AG10803 (cell line): ENCODE measurements at places on chromosomes 1 and 21.

DNA sequence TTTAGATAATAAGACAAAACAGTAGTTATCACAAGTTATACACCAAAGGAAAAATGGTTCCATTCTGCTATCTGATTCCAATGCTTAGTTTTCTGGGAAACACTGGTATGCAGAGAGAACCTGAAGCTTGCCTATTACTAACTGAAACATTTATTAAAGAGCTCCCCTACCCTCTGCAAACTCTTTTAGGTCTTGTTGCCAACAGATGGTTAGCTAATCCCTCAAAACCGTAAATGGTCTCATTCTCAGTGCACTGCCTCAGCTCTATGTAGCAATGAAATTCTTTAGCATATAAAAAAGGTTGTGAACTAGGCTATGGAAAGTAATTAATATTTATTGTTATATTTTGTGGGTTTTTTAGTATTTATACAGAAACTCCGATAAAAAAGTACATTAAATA is 20.4 kb downstream of the C21orf91 start:
- peak; percentile 24 for DNase-seq

DNA sequence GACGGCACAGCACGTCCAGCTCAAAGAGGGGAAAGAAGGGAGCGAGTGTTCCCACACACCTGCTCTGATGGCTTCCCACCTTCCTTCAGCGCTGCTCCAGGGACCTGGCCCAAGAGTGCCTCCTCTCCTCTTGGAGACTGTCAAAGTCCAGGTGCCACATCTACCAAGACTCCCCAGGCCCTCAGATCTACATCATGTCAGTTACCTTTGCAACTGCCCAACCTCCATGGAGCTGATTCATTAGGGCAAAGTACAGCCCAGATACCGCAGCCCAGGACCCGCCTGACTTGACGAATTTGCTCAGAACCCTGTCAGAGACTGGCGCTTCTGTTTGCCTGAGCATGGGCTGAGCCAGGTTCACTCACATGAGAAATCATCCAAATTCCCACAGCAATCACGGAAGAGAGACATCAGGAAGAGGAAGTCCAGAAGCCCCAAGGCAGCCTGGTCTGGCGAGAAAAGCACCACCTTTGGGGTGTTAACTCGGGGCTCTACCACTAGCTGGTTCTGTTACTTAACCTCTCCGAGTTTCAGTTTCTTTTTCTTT is at the start of gene SEC16B:
TSS of gene SEC16B (minus strand) at position 234 of the 547 bp plus-strand sequence. CDS start 2,077 bp downstream, outside the sequence.
- no peak for DNase-seq

GRCh38 chr1:216632980-216633379 is 90.2 kb downstream of the ESRRG start:
- DNase-seq: no peak

- DNase-seq: no peak
Measured at GRCh38 chr1:209057901-209058300, 525.6 kb upstream of the CAMK1G start.

DNA sequence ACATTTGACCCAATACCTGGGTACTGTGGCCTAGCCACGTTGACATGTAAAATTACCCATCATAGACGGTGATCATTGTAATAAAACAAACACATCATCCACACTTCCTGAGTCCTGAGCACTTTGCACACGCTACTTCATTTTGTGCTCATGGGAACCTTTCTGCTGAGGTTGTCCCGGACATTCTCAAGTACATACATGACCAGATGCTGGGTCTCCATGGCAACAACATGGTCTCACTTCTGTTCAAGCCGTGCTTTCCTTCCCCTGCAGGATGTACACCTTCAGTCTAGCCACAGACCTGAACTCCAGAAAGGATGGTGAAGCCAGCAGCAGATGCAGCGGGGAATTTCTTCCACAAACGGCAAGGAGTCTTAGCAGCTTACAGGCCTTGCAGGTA is 22.7 kb downstream of the UBASH3A start:
- no peak for DNase-seq

DNA sequence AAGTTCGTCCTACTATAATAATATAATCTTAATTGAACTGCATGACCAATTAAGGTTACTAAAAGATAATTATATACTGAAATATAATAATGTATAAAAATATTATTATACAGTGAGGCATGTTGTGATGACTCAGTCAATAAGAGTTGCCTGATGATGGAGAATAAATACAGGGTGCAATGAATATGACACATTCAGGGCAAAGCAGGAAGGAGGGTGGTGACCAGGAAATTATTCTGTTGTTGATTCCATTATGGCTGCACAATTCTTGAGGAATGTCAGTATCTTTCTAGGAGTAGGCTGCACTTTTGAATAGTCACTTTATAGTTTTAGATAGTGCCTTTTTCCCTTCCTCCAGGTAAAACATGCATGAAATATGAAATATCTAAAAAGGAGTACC is 46.4 kb upstream of the RGS21 start:
- no peak for DNase-seq

DNA sequence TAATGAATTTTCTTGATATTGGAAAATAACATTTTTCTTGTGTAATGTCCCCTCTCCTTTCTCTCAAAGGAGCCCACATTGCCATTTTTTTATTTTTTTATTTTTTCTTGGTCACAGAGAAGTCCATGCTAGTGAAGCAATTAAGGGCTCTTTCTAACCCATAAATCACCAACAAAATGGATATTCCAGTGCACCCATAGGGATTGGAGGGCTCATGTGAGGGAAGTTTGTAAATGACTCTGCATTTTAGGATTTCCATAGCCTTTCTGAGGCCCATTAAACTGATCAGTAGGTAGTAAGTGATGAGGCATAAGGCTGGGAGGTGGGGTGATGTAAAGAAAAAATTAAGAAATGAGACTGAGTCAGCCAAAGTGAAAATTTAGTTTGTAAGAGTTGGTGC is 55.9 kb upstream of the JAK1 start:
- DNase-seq: no peak

GRCh38 chr1:154582885-154583284 is 15.3 kb downstream of the CHRNB2 start:
- DNase-seq: no peak

- peak; percentile 42 for DNase-seq
Measured at GRCh38 chr1:166164995-166165660, 1.7 kb downstream of the FAM78B start.

GRCh38 chr1:84000954-84001495 is 2.1 kb upstream of the TTLL7 start:
- DNase-seq: no peak

DNA sequence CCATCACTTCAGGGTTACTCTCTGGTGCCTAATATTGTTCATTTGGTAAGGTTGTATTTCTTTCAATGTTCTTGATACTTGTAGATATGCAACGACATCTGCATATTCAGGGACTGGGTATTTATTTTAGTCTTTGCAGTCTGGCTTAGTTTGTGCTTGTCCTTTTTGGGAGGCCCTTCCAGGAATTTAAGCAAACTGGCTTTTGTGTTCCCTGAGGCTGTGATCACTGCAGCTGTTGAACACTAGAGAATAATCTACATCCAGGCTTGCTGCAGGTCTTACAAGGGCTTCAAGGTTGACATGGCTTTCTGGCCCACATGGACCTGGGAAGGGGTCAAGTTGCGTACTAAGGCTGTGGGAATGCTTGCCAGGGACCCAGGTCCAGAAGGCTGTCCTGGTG is 72.1 kb downstream of the CCDC18 start:
- DNase-seq: no peak
